ENCODE measurements at places on chromosomes 11 and 22.

DNA sequence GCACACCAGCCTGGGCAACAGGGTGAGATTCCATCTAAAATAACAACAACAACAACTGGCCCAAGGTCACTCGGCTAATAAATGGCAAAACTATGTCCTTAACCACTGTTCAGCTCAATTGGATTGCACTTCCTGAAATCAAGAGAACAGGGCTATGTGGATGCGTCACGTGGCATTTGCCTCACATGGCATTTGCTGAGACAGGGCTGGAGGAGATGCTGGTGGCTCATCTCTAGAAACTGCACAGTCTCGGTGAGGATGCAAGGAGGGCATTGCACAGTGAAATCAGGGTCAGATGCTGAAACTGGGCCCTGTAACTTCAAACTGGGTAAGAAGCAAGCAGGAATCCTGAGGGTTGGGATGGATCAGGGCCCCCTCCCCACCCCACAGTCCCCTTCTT lies 171.9 kb downstream of the BUD13 start:
- no peak for DNase-seq

DNA sequence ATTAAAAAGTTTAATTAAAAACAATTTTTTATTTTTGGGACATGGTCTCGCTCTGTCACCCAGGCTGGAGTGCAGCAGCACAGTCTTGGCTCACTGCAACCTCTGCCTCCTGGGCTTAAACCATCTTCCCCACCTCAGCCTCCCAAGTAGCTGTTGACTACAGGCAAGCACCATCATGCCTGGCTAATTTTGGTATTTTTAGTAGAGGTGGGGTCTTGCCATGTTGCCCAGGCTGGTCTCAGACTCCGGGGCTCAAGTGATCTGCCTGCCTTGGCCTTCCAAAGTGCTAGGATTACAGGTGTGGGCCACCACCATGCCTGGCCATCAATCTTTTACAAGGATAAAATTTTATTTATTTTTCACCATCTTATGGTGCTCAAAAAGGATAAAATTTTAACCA lies 43.3 kb upstream of the PHOX2A start:
- no peak for DNase-seq

- no peak for DNase-seq
These were observed 20.2 kb downstream of the GAB2 start for GRCh38 chr11:78397398-78397797.

GRCh38 chr22:20469110-20469868 lies 26.3 kb downstream of the KLHL22 start:
- no peak for DNase-seq

GRCh38 chr11:126423743-126424142 lies 68.3 kb downstream of the ST3GAL4 start:
- DNase-seq = no peak

- DNase-seq = no peak
These were observed 86.5 kb upstream of the CLPB start for GRCh38 chr11:72520815-72521214.

GRCh38 chr11:70290361-70291065 lies 20.0 kb downstream of the PPFIA1 start:
- no peak for DNase-seq

DNA sequence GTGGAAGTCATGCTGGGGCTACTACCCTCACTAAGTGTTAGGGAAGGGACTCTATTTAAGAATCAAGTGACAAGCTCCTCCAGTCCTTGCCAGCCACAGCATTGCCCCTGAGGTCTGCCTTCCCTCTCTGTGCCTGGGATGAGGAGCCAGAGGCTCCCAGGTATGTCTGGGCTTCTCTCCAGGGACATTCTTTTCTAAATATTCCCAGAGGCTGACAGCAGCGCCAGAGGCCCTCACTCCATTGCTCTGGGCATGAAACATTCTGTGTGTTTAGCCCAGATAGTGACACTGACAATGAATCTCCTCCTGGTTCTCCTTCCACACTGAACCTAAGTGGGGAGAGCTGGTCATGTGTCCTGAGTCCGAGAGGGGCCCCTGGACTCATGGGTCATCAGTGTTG lies 2.2 kb downstream of the OR51E1 start:
- DNase-seq = no peak

DNA sequence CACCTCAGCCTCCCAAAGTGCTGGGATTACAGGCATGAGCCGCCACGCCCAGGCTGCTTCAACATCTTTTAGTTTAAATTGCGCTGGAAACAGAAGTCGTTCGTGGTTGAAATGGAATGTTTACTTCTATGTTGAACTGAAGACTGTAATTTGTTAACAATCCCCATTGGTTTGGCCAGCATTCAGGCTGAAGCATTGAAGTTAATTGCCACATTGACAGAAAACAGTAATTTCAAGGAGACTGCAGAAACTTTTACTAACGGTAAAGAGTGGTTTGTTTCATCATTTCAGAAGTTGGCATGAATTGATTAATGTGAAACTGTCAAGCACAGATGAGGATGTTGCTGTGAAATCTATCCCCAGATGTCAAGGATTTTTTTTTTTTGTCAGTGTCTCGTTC lies 14.2 kb downstream of the AP5B1 start:
- DNase-seq = peak; percentile 81

DNA sequence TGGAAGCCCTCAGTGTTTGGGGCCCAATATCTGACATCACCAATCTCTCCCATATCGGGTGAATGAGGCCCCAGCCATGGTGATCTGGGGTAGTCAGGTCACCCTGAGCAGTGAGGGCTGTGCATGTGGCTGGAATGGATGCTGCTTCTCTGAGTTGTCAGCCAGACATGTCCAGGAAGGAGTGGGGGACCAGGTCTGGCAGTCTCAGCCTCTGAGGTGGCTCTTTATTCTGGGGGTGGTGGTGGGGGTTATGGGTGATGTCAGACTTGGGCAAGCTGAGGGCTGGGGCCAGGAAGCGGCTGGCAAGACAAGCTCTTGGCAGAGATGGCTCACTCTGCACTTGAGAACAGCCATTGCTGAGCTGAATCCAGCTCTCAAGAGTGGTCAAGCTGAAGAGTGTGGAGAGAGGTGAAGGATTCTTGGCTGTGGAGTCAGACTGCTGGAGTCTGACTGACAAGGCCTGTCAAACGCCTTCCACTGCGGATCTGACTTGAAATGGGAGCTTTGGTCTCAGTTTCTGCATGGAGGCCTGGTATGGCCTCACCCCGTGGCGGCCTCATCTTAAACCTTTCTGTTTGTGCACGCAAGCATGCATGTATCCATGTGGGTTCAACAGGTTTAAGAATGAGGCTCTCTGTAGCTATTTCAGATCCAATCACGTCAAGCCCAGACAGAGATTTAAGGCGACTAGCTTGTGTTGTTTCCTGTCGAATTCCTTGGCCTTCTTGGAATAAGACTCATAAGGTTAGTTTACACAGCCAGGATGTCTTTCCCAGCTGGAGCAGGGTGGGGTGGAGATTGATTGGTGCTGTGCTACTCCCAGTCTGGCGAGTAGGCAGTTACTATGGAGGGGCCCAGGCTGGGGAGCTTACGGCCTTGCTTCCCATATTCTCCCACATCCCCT lies 83.9 kb upstream of the TIMP3 start:
- DNase-seq = peak; percentile 42

GRCh38 chr11:64518928-64519327 lies 72.1 kb upstream of the SLC22A12 start:
- DNase-seq = no peak

DNA sequence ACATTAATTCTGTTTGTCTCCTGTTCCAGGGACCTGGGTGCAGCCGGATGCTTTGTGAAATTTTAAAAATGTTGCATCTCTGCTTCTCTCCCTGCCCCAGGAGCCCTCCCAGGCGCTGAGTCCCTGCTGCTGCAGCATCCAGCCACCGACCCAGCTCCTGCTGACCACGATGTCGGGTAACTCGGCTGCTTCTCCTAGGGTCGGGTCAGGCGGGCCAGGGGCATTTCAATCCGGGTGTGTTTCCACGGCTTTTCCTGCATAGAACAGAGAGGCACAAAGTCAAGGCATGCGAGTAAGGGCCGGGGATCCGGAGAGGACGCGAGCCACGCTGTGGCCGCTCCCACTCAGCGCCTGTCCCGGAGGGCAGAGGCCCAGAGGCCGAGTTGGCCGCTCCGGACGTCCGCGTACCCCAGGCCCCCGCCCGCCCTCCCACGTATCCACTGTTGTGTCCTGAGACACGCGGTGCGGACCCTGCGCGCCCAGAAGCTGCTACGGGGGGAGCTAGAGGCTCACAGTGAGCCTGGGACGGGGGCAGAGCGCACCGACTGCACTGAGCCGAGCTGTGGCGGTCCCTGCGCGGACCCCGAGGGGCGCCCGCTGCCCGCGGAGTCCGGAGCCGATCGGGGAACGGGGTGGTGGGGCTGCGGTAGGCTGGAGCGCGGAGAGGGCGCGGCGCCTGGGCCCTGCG lies at the start of gene POU2AF3:
Gene POU2AF3, plus strand, starts transcription at position 134 of the 688 bp plus-strand sequence. Its CDS starts 36 bp downstream, at position 170.
- DNase-seq = no peak

DNA sequence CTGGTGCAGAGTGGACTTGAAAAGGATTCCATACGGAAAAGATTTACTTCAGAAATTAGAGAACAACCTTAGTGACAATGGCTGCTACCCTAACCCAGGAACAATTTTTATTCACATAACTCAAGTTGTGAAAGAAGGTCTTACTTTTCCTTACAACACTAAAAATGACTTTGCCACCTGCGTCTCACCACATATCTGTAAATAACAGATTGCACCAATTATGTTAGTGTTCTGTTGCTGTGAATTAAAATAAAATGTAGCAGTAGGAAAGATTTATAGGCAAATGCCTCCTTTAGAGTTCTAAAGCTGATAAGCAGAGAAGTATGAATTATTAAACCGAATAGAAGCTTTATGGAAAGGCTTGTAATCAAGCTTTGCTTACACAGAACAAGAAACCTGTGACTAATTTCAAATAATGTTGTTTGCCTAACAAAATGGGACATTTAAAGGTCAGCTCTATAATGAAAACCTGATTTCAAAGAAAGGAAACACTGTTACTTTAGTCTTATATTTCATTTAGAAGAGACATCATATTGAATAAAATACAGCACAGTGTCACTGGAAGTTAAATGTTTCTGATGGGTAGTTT lies 2237.8 kb downstream of the LRRC4C start:
- DNase-seq = no peak

DNA sequence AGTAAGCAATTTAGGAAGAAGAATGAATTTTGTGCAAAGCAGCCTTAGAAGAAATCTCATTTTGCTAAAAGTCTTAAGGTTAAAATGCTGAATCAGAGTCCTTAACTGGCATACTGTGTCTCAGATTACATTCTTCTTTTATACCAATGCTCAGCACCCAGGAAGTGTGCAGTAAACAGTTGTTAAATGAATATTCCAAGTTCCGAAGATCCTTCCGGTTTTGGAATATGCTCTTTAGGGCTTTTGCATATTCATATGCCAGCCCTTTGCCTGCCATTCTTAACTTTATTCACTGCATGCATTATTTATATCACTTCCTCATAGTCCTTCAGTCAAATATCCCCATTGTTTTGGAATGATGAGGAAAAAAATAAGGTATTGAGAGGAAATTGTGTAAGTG lies 242.0 kb downstream of the DDX10 start:
- peak; percentile 16 for DNase-seq

- DNase-seq = no peak
These were observed 6.9 kb upstream of the MS4A14 start for GRCh38 chr11:60389279-60389910.

DNA sequence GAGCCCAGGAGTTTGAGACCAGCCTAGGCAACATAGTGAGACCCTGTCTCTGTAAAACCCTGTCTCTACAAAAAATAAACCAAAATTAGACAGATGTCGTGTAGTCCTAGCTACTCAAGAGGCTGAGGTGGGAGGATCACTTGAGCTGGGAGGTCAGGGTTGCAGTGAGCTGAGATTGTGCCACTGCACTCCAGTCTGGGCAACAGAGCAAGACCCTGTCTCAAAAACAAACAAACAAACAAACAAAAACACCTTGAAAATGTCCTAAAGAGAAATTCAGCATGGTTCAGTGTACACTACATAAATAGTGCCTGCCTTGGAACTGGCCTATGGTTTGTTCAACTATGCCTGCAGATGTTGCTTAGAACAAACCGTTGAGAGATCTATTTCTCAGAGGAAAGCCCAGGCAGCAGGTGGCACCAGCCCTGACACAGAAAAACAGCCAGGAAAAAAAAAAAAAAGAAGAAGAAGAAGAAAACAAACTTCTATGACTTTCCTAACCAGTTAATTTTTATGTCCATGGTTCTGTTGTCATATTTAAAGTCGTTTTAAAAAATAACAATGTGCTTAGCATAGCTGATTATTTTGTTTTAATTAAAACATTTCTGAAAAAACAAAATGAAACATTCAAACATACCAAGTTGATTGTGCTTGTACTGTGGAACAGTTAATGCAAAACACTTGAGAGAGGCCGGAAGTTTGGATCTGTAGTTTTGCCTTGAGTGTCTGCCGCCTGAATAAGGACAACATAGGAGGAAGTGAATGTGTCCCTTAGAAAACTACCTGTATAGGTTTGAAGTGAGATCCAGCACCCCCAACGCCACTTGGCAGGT lies 5.4 kb downstream of the KREMEN1 start:
- DNase-seq = no peak

DNA sequence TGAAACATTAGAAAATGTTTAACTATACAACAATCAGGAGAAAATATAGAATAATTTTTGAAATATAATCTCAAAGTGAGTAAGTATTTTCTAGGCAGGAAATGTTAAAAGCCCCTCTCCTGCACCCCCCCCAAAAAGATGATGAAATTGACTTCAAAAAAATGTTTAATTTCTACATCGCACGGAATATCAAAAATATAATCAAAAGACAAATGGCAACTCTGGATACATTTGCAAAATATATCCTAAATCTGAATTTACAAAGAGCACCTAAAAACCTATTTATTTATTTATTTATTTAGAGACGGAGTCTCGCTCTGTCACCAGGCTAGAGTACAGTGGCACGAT lies 36.9 kb downstream of the OR4D9 start:
- DNase-seq = no peak

- no peak for DNase-seq
These were observed 1.7 kb upstream of the RTN4RL2 start for GRCh38 chr11:57458410-57459163.

GRCh38 chr11:70244698-70245097 lies 25.8 kb upstream of the PPFIA1 start:
- peak; percentile 66 for DNase-seq

DNA sequence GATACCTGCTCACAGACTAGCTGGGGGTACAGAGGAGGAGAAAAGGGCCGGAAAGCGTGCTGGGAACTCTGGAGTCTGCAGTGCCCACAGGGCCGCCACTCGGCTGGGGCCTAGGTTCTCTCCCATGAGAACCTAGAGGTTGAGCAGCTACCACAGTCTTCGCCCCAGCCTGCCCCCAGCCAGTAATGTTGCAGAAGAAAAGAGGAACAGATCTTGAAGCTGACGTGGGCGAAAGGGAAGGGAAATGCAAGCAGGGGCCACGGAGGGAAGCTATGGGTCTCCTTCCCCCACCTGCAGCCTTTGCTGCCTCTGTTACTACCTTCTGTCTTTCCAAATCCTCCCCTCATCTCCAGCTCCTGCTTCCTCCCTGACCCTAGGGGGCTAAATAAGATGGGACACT lies 28.8 kb upstream of the P2RY2 start:
- no peak for DNase-seq

- DNase-seq = peak; percentile 42
These were observed 838 bp upstream of the MTFP1 start for GRCh38 chr22:30424534-30425326.

- peak; percentile 93 for DNase-seq
These were observed 11.6 kb upstream of the RNH1 start for GRCh38 chr11:518463-519202.

Data from fibroblast of skin of right quadriceps (primary cell).